Fibroblast of skin of left biceps (primary cell): ENCODE measurements at places on chromosomes 13 and 19.

- no peak for DNase-seq
Measured at GRCh38 chr13:19606152-19606551, 27.3 kb upstream of the MPHOSPH8 start.

DNA sequence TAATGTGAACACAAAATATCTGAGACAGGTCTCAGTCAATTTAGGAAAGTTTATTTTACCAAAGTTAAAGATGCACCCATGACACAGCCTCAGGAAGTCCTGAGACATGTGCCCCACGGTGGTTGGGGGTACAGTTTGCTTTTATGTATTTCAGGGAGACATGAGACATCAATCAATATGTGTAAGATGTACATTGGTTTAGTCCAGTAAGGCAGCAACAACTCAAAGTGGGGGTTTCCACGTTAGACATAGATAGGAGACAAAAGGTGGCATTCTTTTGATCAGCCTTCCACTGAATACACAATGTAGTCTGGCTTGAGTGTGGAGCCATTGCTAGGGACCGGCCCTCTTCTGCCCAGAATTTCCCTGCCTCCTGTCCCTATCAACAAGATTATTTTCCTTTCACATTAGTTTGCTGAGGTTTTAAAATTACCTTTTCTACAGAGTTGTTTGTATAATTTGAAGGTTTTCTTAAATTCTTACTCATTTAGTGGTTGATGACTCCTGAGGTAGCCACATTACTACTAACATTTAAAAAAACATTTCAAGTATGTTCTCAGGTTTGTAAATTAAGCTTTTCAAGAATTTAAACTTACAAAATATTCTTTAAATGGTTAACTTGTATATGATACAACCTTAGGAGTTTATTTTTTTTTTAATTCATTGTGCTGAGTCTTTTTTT is 33.2 kb downstream of the RNASEH2B start:
- DNase-seq: no peak

GRCh38 chr19:15220833-15221232 is 11.4 kb downstream of the EPHX3 start:
- no peak for DNase-seq

GRCh38 chr19:48490981-48491792 is 20.4 kb downstream of the LMTK3 start:
- no peak for DNase-seq

GRCh38 chr13:26411206-26411605 is 146.3 kb upstream of the WASF3 start:
- DNase-seq: no peak

- no peak for DNase-seq
Measured at GRCh38 chr19:6248844-6249243, 30.9 kb downstream of the MLLT1 start.

- no peak for DNase-seq
Measured at GRCh38 chr13:109783815-109784589, 2.4 kb downstream of the IRS2 start.

GRCh38 chr13:95180513-95181245 is 120.6 kb downstream of the ABCC4 start:
- DNase-seq: no peak

- DNase-seq: no peak
Measured at GRCh38 chr13:106423530-106423929, 111.9 kb downstream of the EFNB2 start.

- DNase-seq: no peak
Measured at GRCh38 chr13:51118809-51119431, 7.8 kb upstream of the C13orf42 start.

- DNase-seq: no peak
Measured at GRCh38 chr19:2507109-2507508, 31.2 kb downstream of the GADD45B start.

GRCh38 chr13:59706101-59706976 is 457.4 kb downstream of the DIAPH3 start:
- no peak for DNase-seq

GRCh38 chr19:13981021-13981420 is 25.1 kb downstream of the RFX1 start:
- no peak for DNase-seq

DNA sequence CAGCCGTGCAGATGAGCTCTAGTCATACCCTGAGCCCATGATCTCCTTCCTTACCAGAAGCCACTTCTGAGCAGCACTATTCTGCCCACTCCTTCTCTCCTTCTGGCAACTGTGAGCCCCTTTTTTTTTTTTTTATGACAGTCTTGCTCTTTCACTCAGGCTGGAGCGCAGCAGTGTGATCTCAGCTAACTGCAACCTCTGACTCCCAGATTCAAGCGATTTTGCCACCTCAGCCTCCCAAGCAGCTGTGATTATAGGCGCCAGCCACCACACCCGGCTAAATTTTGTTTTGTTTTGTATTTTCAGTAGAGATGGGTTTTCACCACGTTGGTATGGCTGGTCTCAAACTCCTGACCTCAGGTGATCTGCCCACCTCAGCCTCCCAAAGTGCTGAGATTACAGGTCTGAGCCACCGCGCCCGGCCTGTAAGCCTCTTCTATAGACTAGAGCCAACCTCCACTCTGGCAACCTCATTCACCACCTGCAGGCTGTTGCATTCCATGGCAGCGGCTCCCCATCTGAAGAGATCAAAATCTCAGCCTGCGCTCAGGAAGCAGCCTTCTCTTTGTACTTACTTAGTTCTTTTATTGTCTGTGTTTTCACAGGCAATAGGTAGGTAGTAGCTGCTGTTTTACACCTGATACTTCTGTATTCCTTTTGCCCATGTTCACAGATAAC is 34.8 kb upstream of the NDFIP2 start:
- DNase-seq: no peak

- DNase-seq: no peak
Measured at GRCh38 chr19:46962030-46962570, 57.5 kb upstream of the NPAS1 start.

DNA sequence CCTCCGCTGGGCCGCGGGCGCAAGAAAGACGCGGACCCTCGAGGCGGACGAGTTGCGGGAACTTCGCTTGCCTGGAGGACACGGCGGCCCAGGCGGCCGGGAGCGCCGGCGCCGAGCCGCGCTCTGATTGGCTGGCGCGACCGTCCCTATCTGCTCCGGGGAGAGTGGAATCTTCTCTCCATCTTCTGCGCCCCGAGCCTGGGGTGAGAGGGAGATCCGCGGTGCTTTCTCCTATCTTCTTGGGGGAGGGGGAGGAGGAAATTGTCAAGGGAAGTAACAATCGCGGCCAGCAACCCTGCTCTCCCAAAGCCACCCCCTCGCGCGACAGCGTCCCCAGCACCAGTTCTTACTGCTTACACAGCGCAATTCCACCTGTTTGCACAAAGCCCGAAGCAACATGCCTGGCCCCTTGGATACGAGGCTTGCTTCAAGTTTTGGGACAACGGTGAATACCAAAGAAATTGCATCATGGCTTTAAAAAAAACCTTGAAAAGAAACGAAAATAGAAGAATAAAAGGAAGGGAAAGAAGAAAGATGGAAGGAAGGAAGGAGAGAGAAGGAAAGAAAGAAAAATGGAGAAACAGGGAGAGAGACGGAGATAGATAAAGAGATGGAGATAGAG is 4.8 kb downstream of the SOX21 start:
- DNase-seq: no peak

DNA sequence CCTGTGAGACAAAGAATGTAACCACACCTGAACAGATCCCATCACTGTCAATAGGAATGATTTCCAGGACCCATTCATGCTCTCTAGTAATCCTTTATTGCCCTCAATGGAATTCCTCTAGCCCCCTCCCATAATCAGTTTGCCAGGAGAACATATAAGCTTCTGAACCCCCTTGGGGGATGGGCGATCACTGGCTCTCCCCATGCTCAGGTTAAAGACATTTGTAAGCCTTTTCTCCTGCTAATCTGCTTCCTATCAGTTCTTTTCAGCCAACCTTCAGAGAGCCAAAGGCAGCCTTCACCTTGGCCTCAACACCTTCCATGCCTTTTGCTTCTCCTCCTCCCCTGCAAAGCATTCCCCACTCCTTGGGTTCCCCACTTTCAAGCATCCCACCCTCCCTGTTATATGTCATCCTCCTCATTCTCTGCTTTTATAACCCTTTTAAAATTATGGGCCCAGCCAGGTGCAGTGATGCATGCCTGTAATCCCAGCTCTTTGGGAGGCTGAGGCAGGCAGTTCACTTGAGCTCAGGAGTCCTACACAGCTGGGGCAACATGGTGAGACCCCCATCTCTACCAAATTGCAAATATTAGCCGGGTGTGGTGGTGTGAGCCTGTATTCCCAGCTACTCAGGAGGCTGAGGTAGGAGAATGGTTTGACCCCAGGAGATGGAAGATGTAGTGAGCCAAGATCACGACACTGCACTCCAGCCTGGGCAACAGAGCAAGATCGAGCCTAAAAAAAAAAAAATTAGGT is 12.4 kb downstream of the DPRX start:
- no peak for DNase-seq

DNA sequence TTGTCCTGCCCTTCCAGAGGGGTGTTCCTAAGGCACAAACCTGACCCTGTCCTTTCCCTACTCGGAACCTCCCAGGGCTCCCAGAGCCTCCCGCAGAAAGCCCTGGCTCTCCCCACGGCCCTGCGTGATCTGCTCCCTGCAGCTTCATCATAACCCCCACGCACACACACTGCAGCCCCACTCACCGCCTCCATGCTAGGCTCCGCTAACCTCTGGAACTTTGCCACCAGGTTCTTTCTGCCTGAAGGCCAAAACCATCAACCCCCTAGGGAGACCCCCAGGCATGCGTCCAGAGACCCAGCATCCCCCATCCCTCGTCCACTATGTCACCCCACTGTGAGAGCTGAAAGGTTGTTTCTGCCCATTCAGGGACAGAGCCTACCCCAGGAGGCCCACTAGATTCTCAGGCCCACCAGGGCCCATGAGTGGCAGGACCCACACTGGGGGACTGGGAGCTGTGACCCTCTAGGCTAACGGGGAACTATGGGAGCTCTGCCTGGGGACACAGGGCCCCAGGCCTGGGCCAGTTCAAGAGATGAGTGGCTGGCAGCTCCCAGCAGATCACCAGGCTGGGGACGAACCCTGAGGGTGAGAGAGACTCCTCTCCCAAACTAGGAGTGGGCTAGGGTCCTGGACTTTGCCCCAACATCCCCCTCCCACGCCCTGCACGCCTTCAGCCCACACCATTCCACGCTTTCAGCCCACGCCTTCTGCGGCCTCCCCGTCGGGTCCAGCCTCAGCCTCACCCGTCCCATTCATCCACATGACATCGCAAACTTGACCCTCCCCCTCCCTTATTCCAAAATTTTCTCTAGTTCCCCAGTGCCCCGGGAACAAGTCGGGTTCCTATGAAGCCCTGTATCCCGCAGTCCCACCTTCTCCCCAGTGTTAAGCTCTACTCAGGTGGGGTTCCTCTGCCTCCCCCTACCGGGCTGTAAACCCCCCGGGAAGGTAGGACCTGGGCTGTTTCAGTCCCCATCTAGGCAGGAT is 33.2 kb upstream of the PNMA8B start:
- DNase-seq: no peak

- DNase-seq: no peak
Measured at GRCh38 chr19:46926170-46927071, 65.6 kb downstream of the ARHGAP35 start.

- DNase-seq: no peak
Measured at GRCh38 chr13:20803180-20803965, 29.6 kb upstream of the EEF1AKMT1 start.

- no peak for DNase-seq
Measured at GRCh38 chr13:82036602-82037001, 1695.7 kb upstream of the SPRY2 start.

DNA sequence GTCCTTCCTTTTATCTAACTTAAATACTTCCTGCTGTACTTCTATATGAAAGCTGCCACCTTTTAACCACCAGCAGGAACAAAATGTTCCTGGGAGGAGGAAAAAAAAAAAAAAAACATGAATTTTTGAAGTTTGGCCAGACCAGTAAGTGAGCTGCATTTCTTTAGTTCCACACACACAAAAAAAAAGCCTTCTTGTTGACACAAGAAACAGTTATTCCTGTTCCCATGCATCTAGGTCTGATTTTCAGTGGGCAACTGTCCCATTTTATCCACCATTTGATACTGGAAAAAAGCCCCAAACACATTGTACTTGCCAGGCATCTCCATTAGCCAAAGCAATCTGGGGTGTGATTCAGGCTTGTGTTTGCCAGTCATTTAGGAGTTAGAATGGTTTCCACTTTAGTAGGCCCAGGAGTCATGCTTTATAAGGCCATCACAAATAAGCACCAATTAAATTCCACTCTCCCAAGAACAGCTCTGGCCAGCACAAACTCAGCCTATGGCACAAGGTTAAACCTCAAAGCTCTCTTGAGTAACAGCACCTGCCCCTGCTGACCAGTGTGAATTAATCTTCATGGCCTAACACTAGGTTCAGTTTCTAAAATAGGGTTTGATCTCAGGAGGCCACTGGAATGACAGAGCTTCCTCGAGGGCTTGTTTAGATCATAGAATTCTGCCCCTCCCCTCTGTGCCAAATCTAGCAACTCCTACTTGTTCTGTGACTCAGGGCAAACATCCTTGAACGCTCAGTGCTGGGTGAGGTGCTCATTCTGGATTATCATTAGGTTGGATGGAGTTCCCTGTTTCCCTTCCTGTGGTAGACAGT is 67.1 kb downstream of the NUFIP1 start:
- peak; percentile 50 for DNase-seq
